A549 treated with AZD2906 at 1 μM for 4 hours (cell line): ENCODE measurements at places on chromosomes 11 and 22. TPM values are rescaled to one million over a fixed set of nuclear protein-coding genes. Genes with fewer than 3 reads are reported as not detected.

LRP4 gene
- 7.1 to 7.9 TPM (median 7.6 TPM) in 5 replicates for total RNA-seq

MMP12 gene
- 0.05 to 0.08 TPM (median 0.06 TPM) in 4 of 5 replicates, not detected in the other for total RNA-seq

TYR gene
- not detected in 5 replicates for total RNA-seq

APLNR gene
- 0.03 TPM in 2 of 5 replicates, not detected in the others for total RNA-seq

CYTH4 gene
- 0.49 to 0.79 TPM (median 0.59 TPM) in 5 replicates for total RNA-seq

CCDC73 gene
- 0.03 TPM in 2 of 5 replicates, not detected in the others for total RNA-seq

TRPC6 gene
- 0.37 to 0.82 TPM (median 0.50 TPM) in 5 replicates for total RNA-seq

OR56A1 gene
- total RNA-seq, result not detected in 5 replicates
